ENCODE measurements at places on chromosomes 2 and 18.

DNA sequence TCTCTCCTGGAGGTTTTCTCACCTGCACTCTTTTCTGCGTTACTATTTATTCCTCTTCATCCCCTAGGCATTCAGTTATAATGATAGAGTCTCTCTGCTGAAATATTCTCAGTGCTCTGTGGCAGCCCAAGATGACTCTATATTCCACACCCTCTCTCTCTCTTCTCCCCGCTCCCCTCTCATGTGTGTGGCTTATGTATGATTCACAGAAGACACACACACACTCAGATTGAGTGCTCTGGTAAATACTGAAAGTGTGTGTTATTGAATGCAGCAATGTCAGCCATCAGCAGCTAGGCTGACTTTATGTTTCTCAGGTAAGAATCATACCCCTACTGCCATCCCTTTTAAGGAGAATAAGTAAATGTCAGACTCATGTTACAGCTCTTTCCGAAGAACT, 201.2 kb downstream of the SLC4A10 start:
- no peak for DNase-seq

DNA sequence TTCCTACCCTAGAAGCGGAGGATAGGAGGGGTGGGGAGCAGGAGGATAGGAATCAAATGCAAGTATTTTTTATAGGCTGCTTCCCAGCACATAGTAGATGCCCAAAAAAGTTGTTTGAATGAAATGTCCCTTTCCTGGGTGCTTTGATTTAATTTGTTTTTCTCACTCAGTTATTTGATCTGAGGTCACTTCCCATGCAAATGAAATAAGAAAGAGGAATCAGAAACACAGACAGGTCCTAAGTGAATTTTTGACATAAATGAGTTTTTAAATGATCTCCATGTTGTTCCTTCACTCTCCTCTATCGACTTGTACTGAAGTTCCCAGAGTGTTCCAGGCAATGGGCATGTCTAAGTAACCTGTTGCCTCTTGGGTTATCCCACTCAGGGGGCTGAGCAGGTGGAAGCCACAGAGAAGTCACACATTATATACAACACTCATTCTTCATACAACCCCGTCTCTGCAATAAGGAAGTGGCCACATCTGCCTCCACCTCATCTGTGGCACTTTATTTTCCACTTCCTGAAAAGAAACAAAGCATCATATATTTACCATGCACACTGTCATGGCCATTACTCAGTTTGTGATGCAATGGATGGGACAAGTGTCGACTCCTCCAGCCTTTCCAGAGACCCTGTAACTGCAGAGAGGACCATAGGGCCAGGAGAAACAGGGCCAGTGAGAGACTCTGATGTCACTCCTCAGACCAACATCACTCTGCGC, 81.9 kb upstream of the ZNF397 start:
- DNase-seq, result no peak

DNA sequence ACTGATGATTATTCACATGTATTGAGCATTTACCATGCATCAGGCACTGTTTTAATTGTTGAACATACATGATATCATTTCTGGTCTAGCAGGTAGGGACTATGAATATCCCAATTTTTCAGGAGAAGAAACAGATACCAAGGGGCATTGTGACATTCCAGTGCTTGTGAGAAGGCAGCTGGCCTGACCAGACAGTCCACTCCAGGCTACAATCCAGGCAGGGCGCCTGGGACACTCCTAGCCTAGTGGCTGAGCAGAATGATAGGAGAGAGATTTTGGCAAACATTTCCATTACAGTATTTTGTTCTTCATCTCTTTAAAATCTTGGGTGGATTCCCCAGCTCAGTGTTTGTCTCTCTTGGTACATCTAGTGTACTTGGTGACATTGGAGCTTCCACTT, 24.9 kb downstream of the ZNF892 start:
- DNase-seq, result no peak

- DNase-seq, result no peak
Measured at GRCh38 chr18:73150199-73150598, 282.4 kb upstream of the NETO1 start.
